K562 (cell line): ENCODE measurements at places on chromosomes 1 and 21. TPM values are rescaled to one million over a fixed set of nuclear protein-coding genes. Genes with fewer than 3 reads are reported as not detected.

Gene AADACL3
- not detected in 2 replicates for total RNA-seq

Gene AMY1C
- total RNA-seq: not detected in 2 replicates

DNA sequence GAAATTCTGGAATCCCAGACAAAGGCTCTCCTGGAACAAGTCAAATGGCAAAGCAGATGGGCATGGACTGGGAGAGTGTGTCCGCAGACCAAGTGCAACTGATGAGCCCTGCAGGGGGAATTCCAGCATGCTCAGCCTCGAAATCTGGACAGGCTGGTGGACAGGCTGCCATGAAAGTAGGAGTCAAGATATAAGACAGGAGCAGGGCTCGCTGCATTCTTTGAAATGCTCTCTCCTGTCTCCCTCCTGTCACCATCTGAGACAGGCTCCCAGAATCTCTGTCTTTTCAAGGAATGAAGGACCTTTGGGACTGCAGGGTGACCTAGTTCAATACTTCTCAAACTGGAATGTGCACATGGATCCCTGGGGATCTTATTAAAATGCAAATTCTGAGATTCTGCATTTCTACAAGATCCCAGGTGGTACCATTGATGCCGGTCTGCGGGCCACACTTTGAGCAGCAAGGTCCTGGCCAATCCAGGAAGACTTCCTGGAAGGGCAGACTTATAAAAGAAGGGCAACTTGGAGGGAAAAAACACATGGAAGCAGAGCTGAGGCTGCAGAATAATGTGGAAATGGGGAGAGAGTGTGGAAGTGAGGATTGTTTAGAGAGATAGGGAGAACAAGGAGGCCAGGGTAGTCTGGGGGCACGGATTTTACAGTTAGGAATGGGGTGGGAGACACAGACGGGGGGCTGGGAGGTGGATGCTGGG is 29.8 kb downstream of the TNNT2 start:
- no peak for DNase-seq

DNA sequence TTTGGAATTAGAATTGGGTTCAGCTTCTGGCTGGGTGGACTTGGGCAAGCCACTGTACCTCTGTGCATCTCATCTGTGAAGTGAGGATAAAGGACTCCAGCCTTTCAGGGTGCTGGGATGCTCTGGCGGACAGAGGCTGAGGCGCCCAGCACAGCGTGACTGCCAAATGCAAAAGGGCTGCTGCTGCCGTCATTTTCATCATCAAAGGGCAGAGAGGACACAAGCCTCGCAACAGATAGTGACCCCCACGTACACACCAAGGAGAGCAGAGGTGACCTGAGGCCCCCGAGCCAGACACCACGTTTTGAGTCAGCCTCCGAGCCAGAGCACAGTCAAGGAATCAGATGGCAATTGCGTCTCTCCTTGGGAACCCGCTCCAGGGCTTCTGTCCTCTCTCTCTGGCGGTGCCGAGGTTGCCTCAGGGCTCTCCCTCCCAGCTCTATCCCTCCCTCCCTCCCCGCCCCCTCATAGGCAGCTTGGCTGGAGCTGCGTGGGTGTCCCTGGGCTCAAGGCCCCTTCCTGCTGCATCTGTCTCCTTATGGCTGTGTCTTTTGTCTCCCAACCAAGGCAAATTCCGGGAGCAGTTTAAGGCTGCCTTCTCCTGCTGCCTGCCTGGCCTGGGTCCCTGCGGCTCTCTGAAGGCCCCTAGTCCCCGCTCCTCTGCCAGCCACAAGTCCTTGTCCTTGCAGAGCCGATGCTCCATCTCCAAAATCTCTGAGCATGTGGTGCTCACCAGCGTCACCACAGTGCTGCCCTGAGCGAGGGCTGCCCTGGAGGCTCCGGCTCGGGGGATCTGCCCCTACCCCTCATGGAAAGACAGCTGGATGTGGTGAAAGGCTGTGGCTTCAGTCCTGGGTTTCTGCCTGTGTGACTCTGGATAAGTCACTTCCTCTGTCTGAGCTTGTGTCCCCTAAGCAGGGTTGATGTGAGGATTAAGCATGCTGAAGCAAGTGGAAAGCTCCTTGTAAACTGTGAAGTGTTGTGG is 9.0 kb downstream of the HCRTR1 start:
- peak; percentile 46 for DNase-seq

DNA sequence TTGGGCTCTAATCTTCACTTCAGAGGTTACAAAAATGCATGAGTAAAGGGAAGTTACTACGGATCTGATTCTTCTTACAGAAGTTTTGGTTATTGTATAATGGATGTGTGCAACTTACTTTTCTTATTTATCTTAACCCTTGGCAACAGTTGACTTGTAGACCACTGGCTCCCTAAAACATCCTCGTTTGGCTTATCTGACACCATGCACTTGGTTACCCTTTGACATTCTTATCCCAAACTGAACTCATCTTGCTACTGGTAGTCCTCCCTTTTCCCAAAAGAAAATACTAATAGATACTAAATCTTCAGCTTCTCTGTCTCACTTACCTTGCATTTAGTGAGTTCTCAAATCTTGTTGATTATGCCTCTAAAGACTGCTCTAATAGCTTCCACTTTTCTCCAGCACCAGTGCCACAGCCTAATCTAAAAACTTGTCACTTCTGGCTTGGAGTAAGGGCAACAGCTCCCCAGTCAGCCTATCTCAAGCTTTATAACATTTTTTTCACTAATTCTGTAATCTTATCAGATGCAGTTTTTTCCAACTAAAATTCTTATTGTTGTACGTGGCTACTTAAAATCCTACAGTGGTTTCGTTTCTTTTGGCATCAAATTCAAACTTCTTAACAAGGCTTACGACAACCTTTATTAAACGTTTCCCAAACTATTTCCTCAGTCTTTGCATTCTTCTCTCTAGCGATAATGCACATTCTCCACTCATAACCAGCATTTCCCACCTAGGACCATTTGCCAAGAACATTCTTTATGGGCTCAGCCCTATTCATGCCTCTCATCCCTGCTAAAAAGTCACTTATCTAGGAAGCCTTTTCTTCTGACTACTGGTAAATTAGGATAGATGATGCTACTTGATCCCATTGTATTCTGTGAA is 204.2 kb downstream of the KCNT2 start:
- DNase-seq: peak; percentile 6

- DNase-seq: no peak
These were observed 28.7 kb downstream of the SYNJ1 start for GRCh38 chr21:32698971-32699693.

DNA sequence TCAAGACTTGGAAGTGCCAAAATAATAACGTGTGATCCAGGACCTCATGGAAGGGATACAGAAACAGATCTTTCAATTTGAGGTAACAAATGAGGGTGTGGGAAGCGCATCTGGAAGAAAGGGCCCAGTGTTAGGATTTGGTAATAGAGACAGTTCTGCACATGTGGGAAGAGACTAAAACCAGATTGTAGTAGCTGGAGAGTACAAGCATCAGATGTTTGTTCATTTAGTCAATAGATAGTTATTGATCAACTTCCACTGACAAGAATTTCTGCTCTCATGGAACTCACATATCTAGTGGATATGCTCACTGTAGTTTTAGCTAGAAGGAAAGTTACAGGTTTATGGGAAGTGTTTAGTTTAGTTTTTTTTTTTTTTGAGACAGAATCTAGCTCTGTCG is 153.6 kb downstream of the TLR5 start:
- DNase-seq: no peak

DNA sequence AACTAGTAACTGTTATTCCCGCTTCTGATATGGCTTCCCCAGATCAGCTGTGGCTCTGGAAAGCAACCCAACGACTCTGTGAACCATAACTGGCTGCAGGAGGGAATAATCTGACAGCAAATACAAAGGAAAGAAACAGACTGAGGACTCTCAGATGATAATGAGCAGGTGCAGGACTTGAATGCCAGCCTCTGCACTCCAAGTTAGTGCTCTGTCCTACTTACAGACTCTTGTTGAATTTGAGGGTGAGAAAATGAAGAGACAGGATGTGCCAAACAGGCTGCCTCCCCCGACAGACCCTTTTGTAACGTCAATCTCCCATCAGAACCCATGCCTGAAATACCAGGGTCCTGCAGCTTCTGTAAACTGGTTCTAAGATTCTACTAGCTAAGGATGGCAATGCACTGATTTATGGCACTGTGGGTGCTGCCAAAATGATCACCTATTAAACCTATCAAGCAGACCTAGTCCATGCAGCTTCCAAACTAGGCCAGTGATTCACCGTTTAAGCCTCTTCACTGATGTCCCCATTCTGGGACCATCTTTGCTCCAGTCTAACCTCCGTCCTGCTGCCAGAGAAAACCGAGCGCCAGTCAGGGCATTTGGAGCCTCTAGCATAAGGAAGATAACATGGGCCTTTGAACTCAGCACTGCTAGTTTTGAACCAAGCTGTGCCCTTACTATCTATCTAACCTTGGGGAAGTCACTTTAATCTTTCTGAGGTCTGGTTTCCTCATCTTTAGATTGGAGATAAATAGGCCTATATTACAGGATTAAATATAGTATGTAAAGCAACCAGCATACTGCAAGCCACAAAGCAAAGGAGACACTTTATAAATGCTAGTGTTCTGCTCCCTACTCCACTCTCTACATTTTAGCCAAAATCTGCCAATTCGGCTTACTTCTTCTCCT is 4.8 kb downstream of the MKNK1 start:
- no peak for DNase-seq

DNA sequence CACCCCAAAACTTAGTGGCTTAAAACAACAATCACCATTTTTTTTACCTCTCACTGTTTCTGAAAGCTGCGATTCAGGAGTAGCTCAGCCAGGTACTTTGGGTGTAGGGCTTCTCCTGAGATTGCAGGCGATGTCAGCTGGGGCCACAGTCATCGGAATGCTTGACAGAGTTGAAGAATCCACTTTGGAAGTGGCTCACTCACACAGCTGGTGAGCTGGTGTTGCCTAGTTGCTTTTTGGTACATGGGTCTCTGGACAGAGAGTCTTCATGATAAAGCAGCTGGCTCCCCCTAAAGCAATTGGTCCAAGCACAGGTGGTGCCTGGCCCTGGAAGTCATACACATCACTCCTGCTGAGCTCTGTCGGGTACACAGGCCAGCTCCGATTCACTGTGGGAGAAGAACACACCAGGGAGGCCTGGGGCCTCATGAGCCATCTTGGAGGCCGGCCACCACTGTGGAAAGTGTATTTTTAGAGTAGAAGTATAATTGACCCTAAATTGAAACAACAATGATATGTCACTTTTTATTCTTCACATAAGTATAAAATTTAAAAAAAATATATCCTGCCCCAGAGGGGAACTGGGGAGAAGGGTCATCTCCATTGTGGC is 75.2 kb upstream of the GALNT2 start:
- DNase-seq: no peak

DNA sequence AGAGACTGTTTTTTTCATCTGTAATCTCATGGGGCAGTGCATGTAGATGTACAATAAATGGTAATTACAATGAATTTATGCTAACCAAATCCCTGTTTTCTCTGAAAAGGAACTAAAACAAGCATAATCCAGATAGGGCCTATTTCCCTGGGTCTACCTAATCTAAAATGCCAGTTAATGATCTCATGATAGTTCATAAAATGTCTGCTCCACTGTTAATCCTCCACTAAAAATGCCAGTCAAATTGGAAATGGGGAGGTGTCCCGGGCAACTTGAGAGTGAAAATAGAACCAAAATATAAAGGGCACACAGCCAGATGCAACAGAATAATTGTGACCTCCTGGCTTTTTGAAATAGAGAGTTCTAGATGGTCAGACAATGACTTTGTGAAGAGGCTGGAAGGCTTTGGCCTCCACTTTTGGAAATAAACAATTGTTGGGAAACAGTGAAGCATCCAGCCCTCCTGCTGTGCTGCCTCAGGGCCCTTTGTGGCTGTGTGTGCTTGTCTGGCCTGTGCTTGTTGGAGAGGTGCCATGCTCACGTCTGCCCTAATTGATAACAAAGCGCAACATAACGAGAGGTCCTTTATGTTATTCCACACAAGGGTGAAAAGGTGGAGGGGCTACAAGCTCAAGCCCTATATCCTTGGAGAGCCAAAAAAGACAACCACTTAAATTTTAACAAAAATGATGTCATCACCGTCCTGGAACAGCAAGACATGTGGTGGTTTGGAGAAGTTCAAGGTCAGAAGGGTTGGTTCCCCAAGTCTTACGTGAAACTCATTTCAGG is 97.7 kb downstream of the ATP5PO start:
- DNase-seq: peak; percentile 72
